Activated CD4-positive, alpha-beta T cell treated with anti-CD3 and anti-CD28 coated beads, Interleukin-2, amount 50 U/mL, for 1 hour (primary cell): ENCODE measurements at places on chromosomes 2 and 18.

- no peak for DNase-seq
These were observed 2.2 kb downstream of the NT5DC4 start for GRCh38 chr2:112722816-112723546.

- peak; percentile 43 for DNase-seq
These were observed 18.9 kb upstream of the WDR33 start for GRCh38 chr2:127829845-127830246.

- DNase-seq = no peak
These were observed 20.3 kb downstream of the RASGRP3 start for GRCh38 chr2:33496726-33497125.

- no peak for DNase-seq
These were observed 30.3 kb downstream of the KIF1A start for GRCh38 chr2:240789501-240790369.

- DNase-seq = no peak
These were observed 611.7 kb downstream of the TSN start for GRCh38 chr2:122366969-122367645.

GRCh38 chr2:64760128-64760527, 106.4 kb upstream of the SERTAD2 start:
- DNase-seq = no peak

DNA sequence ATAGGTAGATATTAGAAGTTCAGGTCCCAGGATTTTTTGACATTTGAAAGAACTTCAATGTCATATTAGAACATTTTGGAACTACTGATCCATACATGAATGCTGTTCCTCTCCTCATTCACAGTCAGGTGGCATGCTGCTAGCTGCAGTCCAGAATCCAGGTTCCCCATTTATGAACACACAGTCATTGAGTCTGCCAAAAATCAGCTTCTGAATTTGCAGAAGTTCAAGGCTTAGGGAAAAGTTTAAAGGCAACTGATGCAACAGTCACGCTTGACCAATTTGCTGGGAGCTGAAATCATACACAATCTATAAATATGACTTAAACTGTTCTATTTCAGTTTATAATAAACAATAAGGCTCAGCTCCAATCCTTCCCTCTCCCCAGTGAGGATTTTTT, 17.3 kb upstream of the TTR start:
- no peak for DNase-seq

DNA sequence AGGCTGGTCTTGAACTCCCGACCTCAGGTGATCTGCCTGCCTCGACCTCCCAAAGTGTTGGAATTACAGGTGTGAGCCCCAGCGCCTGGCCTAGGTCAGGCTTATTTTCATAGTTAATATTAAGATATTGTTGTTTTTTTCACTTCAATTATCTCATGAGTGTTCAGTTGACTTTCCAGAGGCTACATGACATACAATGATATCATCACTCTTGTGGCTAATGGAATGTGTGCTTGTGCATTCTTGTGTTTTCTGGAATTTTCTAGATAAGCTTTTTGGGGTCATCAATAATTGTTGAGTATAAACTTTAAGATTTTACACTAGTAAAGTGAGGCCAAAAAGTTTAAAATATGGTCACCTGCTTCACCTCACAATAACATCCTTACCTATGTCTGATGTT, 180.9 kb downstream of the FIGN start:
- DNase-seq = no peak

DNA sequence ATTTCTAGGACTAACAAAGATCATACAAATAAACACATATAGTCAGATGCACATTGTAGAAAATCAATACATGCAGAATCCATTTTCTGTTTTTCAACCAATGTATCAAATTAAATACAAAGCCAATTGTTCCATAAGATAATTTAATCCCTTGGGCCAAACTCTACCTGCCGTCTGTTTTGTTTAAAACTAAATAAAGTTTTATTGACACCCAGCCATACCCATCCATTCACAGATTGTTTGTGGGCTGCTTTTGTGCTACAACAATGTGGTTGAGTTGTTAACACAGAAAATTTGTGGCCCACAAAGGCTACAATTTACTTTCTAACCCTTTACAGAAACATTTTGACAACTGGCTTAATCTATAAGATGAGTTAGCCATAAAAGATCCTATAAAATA, 484.0 kb upstream of the ID2 start:
- no peak for DNase-seq

DNA sequence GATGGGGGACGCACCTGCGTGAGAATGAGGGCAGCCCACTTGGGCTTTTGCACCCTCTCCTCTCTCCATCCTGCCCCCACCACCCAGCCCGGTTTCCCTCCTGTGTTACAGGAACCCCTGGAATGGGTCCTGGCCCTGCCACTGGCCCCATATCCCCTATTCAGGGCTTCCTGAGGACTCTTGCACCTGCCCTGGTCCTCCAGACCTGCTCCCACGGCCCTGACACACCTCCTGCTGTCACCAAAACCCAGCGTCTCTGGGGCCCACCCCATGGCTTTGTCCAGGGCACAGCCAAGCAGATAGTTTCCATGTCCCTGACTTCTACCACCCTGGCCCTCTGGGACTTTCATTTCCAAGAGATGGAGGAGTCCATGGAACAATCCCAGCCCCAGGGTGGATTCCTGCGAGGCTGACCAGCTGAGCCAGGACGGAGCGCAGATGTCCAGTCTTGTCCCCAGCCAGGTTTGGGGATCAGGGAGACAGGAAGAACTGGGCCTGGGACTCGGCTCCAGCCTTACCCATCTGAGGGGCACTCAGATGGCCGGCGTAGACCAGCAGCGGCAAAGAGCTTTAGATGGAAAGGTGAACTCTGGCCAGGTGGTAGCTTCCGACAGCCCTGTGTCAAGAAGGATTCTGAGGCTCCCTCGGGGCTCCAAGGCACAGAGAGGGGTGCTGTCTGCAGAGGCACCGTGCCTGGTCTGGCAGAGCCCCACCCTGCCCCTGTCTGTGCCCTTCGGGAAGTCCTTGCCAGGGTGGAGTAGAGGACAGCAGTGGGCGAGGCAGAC, 12.0 kb downstream of the GPR35 start:
- DNase-seq = no peak

- no peak for DNase-seq
These were observed 348.3 kb upstream of the FIGN start for GRCh38 chr2:164084066-164084465.

DNA sequence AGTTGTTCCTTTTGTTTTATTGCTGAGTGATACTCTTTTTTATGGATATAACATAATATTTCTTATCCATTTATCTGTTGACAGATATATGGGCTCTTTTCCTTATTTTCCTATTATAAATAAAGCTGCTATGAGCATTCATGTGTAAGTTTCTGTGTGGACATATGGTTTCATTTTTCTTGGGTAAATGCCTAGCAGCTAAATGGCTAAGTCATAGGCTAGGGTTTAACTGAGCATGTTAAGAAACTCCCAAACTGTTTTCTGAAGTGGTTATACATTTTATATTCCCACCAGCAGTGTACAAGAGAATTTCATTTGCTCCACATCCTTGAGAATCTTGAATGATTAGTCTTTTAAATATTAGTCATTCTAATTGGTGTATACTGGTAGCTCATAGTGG, 786.6 kb upstream of the CDH2 start:
- DNase-seq = no peak

DNA sequence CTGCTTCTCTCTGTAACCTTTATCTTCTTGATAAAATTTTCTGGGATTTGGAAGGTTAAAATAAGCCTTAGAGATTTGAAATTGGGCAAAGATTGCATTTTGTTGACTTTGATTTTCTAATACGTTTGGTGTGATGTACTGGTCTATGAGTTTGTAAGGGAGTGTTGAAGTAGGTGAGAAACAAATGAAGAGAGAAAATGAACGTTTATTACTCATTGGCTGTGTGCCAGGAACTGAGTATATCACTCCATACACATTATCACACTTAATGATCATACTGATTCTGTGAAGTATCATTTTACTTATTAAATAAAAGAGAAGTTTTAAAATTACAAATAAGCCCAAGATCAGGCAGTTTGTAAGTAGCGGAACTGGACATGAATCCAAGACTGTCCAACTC, 795.1 kb upstream of the ZEB2 start:
- no peak for DNase-seq

- peak; percentile 26 for DNase-seq
These were observed 60.9 kb downstream of the EDAR start for GRCh38 chr2:108927936-108928659.

DNA sequence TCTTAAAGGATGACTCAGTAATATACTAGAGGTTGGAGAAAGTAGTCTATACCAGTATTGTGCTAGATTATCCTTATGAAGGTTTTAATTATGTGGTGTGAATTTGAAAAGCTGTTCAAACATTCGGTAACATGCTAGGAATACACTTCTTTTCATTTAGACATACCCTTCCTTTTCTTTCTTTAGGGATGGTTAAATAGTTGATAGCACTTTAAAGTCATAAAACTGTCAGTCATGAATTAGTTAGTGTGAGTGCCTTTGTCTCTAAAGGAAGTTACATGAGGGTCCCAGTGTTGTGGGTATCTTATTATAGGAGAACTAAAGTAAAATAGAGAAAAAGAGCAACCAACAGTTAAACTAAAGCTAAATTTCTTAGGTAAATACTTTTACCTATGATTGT, 149.3 kb downstream of the CSRNP3 start:
- DNase-seq = no peak

DNA sequence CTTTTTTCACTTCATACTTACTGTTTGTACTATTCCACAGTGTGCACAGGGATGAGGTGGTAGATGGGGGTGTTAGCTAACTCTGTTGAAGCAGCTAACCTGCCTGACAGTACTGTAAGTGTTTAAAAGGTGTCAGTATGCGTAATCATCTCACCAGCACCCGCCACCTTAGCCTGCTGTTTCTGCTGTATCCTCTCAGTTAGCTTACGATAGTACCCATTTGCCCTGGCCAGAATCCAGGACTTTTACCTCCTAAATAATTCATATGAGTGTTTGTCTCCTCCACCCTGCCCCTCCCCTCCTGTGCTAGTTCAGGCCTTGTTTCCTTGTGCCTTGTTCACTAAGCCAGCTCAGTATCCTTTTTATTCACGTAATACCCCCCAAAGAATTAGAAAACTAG, 34.2 kb downstream of the TRAPPC12 start:
- DNase-seq = no peak

DNA sequence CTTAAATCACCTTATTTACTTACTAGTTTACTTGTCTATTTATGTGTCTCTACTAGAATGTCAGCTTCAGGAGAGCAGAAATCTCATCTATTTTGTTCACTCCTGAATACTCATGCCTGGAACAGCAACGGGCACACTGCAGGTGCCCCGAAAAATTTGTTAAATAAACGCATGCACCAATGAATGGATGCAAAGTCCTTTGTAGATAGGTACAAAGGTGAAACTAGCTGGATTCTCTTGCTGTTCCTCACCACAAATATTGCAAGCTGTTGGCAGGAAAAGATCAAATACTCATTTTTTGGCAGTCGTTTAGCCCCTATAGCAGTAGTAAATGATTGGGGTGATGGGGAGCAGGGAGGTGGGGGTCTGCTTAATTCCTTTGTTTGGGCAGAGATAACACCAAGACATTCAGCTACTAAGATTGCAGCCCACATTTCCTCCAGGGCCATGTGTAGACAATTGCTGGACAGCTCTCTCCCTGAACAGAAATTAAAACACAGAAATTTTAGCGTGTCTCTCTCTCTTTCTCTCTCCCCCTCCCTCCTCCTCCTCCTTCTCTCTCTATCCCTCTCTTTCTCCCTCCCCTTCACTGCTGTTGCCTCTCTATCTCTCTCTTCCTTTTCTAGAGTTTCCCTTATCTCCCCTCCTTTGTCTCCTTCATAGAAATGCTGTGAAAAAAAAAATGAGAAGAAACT, 5.4 kb downstream of the MARCHF4 start:
- no peak for DNase-seq

- DNase-seq = peak; percentile 48
These were observed 209.4 kb upstream of the TRIB2 start for GRCh38 chr2:12507295-12507694.

GRCh38 chr2:225995796-225996461, 596.4 kb downstream of the NYAP2 start:
- no peak for DNase-seq

DNA sequence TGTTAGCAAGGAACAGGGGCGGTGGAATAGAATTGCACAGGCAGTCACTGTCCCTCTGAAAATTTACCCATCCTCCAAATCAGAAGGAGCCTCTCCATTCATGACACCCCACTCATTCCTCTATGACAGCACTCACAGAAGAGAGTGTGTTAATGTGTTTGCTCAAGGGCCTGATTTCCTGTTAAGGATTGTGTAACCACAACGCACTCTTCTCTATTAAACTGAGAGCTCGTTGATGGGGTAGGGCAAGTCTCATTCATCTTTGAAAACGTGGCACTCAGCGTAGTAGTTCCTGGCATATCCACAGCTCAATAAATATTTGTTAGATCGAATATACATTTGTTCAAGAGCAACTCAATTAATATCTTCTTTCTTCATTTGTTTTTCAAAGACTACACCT, 106.4 kb downstream of the VAPA start:
- no peak for DNase-seq

DNA sequence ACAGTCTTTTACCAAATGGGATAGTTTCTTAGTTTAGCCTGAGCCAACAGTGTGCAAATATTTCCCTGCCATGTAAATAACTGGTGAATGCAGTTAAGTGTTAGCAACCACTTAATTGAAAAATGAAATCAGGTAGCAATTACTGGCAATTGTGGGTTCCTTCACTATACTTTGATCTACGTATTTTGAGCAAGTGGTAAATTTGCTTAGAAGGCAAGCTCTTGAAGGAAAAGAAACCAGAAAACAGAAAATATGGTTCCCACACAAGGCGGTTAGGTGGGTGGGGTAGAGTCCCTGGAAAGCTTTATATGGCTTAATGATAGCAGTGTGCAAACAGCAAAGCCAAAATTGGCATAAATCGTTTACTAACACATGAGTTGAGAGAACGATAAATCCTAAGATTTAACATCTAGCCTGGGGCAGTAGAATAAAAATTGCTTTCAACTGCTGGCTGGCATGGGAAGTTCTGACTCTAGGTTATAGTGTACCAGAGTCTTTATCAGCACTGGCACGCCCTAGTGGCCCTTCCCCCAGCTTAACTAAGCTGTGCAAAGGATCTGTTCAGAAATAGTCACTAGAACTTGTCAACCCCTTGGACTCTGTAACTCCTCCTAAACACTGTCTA, 17.0 kb downstream of the SLC9A2 start:
- DNase-seq = no peak

DNA sequence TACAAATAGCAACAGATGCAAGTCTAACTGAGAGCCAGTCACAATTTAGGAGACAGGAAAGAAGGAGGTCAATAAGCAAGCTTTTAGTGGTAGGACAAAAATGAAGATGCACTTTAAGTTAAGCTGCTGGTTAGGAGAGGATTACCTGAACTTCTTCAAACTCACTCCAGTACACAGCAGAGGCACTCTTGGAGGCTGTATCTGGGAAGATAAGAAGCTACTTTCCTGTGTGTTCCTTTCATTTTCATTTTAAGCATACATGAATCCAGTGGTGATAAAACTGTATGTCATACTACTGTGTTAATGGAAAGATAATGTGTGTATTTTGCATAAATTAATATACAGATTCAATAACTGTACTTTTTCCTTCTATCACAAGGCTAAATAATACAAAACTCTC, 49.6 kb downstream of the HYCC2 start:
- no peak for DNase-seq

DNA sequence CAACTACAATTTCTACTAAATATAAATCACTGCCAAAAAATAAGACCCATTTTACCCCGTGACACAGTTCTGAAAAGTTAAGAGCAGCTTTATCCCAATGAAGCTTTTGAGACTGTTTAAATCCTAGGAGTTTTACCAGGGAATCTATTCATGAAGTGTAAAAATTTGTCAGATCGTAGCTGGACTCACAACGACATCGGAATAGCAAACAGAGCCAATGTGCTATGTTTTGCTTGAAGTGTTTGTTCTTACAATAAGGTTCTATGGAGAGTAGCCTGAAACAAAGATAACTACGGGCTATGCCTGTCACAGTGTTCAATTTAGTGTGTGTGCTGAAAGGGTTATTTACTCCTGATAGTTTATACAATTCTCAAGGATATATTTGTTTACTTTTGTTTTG, 78.5 kb upstream of the L3MBTL4 start:
- no peak for DNase-seq
